Activated CD4-positive, alpha-beta T cell treated with anti-CD3 and anti-CD28 coated beads for 36 hours (primary cell): ENCODE measurements at places on chromosomes 6 and 20. TPM values are rescaled to one million over a fixed set of nuclear protein-coding genes. Genes with fewer than 3 reads are reported as not detected.

DNA sequence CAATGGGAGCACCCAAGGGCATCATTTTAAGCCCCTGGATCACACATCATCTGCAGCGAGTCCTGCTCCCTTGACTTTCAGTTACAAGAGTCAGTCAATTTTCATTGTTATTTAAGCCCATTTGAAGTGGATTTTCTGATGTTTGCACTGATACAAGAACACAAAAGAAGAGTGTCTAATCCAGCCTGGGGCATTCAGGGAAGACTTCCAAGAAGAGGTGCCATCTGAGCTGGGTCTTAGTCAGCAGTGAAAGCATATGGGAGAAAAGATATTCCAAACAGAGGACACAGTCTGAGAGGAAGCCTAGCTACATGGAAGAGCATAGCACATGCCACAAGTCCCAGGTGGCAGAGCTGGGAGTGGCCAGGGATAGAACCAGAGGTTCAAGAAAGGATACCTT is 10.4 kb upstream of the FOXP4 start:
- no peak for DNase-seq

DNA sequence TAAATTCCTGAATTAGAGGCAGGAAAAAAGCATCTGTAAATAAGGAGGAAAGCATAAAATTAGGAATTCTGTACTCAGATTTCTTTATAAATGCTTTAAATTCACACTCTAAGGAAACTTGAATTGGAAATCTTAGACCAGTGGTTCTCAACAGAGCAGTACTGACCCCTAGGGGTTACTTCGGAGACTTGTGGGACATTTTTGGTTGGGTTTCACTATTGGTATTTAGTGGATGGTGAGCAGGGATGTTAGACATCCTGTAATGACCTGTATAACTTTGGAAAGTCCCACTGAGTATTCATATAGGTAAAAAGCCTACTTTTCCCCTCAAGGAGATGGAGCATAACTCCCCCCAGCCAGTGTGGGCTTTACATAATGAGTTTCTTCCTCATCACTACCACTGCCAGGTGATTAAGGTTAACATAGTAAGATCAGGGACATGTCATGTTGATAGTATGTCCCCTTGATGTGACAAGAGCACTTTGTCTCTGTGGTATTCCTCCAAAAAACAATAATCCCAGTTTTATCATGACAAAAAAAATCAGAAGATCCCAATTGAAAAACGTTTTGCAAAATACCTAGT is 31.0 kb downstream of the GLO1 start:
- peak; percentile 41 for DNase-seq

GRCh38 chr20:10843146-10843711 is 169.4 kb upstream of the JAG1 start:
- DNase-seq, result no peak

DNA sequence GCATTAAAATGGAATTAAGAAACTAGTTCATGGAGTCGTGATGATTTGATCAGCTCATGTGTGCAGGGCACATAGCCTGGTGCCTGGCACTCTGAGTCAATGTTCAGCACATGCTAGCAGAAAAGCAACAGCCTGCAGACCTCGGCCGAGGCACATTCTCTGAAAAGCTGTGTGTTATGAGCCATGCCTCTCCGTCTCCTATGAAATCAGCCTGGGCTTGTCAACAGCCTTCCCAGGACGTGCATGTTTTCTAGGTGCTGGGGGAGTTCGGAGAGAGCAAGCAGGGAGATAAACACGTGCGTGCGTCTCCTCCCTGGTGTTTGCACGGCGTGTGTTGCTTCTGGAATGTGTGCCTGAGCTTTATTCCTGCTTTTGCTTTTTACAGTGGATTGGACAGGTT is 207.8 kb upstream of the KCNG1 start:
- no peak for DNase-seq

DNA sequence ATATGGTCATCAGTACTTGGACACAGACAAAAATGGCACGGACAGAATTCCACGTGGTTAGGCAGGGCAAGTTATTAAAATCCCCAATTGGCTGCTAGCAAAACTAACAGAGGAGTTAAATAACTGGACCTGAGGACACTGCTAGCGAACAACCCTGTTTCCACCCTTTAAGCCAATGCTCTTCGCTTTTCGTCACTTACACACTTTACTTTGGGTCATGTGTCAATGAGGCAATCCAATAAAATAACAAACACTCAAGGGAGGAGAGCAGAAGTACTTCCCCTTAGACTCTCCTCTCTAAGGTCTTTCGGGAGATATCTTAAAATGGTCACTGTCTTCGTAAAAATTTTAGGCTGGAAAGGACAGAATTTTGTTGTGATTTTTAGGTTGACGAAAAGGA is 68.6 kb downstream of the LCA5 start:
- no peak for DNase-seq

- DNase-seq, result no peak
These were observed 79.0 kb downstream of the DNAAF9 start for GRCh38 chr20:3328501-3328900.

DNA sequence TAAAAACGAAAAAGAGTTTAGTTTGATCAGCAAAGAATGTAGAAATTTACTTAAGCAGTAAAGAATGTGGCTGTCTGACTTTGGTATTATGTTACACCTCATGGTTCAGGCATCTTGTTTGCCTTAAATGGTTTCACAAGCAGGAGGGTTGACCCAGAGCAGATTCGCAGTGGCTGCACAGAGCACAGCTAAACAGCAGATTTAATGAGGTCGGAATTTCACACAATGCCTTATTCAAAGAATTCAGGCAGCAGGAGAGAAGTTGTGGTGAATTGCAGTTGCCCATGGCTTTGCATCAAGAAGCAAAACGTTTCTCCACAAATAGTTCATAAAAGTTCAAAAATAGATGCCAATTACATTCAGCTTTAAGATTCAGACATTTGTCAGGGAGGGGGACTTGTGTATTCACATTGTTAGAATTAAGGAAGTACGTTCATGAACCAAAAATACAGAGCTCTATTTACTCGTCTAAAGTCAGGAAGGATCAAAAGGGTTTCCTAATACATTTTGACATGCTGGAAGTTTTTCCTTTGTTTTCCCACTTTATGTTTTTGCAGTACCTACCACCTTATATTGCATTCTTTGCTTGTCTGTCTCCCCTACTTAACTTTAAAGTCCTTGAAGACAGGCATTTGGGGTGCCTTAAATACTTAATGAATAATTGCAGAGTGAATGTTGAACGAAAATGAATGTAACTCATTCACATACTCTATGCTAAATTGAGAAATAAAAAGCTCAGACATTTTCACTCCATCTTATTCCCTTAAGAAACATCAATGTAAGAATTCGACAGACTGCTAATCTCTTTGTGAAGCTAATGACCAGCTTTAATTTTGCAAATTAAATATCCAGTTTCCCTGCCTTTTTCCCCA is 1163.6 kb upstream of the CITED2 start:
- no peak for DNase-seq

- no peak for DNase-seq
These were observed 30.4 kb downstream of the IGF2R start for GRCh38 chr6:159999240-159999671.

GRCh38 chr20:54407459-54407858 is 67.9 kb upstream of the DOK5 start:
- no peak for DNase-seq

Gene NR2E1
- not detected for total RNA-seq

Gene PABPC1L
- total RNA-seq, result 71.3 TPM

Gene TMEM244
- total RNA-seq, result not detected

Gene KIAA1755
- total RNA-seq, result not detected

Gene NKX2-4
- not detected for total RNA-seq

Gene TREM1
- total RNA-seq, result 0.62 TPM

Gene POM121L2
- total RNA-seq, result not detected

Gene RGS17
- not detected for total RNA-seq

Gene PSORS1C2
- not detected for total RNA-seq
